Upper lobe of left lung (tissue), 6 donors: ENCODE measurements at places on chromosomes 13 and 19. TPM values are rescaled to one million over a fixed set of nuclear protein-coding genes. Genes with fewer than 3 reads are reported as not detected.

CCDC169 gene
- total RNA-seq = 0.74 TPM

ECSIT gene
- total RNA-seq = 65.1 TPM

SPART gene
- 86.7 TPM for total RNA-seq

N4BP2L1 gene
- 29.3 TPM for total RNA-seq

PRSS57 gene
- total RNA-seq = 0.46 TPM

ZGLP1 gene
- total RNA-seq = 4.0 TPM

CABP5 gene
- total RNA-seq = not detected

NCR1 gene
- 0.89 TPM for total RNA-seq

LGI4 gene
- total RNA-seq = 5.2 TPM

KIR3DL1 gene
- not detected for total RNA-seq

FNDC3A gene
- total RNA-seq = 47.0 TPM

DENND1C gene
- 16.8 TPM for total RNA-seq

UCHL3 gene
- total RNA-seq = 20.7 TPM

ZNF837 gene
- total RNA-seq = 6.2 TPM

SYNGR4 gene
- total RNA-seq = not detected

TRMT1 gene
- 27.5 TPM for total RNA-seq

STOML3 gene
- total RNA-seq = 2.7 TPM

SERPINE3 gene
- not detected for total RNA-seq

OLFM2 gene
- 2.7 TPM for total RNA-seq

COL4A1 gene
- 209 TPM for total RNA-seq
